ENCODE measurements at places on chromosomes 5 and 9.

GRCh38 chr9:104658496-104659195 lies 35.7 kb upstream of the OR13D1 start:
- no peak for DNase-seq

GRCh38 chr5:40976836-40977235 lies 67.5 kb downstream of the C7 start:
- DNase-seq = no peak

GRCh38 chr9:129416821-129417539 lies 203.9 kb downstream of the C9orf50 start:
- no peak for DNase-seq

GRCh38 chr9:22052376-22052945 lies 43.4 kb upstream of the CDKN2B start:
- no peak for DNase-seq

DNA sequence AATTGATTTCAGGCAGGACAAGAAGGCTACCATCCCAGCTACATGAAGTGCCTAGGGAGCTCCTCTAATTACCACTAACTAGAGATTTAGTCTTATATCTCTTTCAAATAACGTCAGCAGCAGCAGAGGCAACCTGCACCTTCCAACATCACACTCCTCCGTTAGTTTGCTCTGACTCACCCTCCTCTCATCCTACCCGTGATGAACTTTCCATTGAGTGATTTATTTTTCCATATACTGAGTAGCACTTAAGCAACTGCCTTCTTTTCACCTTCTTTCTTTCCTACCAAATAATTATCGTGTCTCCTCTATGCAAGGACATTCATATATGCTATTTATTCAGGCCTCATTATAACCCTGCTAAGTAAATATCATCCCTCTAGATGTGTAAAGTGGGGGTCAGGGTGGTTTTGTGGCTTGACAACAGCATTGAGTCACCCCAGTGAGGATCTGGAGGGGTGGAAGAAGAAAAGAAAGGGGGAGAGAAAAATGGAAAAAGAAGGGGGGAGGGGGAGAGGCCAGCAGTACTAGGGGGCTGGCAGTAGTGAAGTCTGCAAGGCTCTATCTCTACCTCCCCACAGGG lies 64.6 kb upstream of the CAST start:
- no peak for DNase-seq

GRCh38 chr5:115589043-115589442 lies 13.2 kb downstream of the TICAM2 start:
- no peak for DNase-seq

DNA sequence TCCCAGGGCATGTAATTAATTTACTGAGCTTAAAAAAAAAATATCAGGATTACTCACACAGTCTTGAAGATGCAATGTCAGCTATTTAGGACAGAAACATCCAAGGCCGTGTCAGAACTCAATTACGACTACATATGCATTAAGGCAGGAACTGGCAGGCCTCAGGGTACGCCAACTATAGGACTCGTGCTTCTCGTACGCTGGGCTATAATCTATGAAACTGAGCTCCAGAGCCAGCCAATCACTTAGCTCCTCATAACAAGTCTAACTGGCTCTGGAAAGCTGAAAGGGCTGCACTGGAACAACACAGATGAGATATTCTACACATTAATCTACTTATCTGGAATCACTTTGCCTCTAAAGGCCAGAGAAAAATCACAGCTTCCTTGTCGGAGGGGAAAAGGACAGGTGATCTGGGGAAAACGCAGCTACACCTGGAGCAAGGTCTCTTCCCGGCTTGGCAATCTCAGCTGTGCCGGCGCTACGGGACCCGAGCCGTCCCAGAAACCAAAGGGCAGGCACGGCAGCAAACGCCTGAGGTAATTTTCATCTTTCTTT lies 212.0 kb downstream of the DEPDC1B start:
- DNase-seq = no peak

DNA sequence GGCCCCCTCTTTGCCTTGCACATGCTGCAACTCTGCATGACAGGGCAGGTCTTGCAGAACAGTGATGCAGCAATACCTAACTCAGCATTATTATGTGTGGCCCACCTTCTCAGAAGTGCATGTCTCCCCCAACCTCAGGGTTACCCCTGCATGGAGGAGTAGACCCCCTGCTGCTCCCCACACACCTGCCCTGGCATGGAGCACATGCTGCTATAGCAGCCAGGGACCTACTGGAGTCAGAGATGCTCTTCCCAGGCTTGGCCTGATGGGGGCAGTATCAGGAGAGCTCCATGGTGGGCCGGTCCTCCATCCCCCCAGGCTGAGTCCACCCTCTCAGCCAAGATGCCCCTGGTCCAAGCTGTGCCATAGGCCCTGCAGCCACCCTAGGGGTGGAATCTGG lies 13.2 kb upstream of the BOD1 start:
- DNase-seq = no peak

- no peak for DNase-seq
These were observed 42.4 kb downstream of the STRBP start for GRCh38 chr9:123225995-123226394.

DNA sequence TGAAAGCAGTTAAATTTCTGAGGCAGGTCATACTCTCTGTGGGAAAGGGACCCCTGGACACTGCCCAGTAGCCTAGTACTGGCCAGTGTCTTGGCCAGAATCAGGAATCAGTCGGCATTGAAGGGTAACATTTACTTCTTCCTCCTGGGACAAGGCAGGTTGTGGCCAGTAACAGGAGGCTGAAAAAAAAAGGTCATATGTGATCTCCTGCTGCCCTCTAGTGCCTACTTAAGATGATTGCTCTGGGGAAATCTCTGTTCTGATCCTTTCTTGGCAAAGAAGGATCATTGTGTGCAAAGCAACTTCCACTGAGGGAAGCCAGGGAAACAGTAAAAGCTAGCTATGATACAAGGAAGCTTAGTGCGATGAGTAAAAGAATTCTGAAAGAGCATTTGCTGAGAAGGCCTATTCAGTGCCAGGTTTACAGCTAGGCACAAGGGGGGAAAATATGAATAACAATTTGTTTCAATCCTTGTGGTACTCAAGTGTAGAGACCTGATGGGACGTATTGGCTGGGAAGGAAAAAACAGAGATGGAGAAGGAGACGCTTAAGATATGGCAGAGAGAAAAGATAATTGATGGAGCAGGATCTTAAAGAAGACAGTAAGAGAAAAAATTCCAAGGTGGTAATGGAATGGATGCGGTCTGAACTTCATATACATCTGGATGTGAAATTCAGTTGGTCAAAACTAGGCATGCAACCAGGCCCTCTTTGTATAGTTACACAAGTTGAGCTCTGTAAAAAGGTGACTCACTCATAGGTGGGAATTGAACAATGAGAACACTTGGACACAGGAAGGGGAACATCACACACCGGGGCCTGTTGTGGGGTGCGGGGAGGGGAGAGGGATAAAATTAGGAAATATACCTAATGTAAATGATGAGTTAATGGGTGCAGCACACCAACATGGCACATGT lies 25.8 kb upstream of the TRIM32 start:
- DNase-seq = peak; percentile 4

GRCh38 chr9:17862101-17862500 lies 283.2 kb downstream of the SH3GL2 start:
- no peak for DNase-seq

- no peak for DNase-seq
These were observed 279.8 kb upstream of the POU5F2 start for GRCh38 chr5:94021246-94021645.

GRCh38 chr5:35908814-35909213 lies 29.6 kb downstream of the CAPSL start:
- DNase-seq = no peak

- DNase-seq = no peak
These were observed 24.7 kb downstream of the LHX6 start for GRCh38 chr9:122204055-122204454.

GRCh38 chr5:66722686-66723085 lies 126.5 kb downstream of the MAST4 start:
- no peak for DNase-seq

GRCh38 chr5:167816864-167817263 lies 474.6 kb upstream of the WWC1 start:
- no peak for DNase-seq

DNA sequence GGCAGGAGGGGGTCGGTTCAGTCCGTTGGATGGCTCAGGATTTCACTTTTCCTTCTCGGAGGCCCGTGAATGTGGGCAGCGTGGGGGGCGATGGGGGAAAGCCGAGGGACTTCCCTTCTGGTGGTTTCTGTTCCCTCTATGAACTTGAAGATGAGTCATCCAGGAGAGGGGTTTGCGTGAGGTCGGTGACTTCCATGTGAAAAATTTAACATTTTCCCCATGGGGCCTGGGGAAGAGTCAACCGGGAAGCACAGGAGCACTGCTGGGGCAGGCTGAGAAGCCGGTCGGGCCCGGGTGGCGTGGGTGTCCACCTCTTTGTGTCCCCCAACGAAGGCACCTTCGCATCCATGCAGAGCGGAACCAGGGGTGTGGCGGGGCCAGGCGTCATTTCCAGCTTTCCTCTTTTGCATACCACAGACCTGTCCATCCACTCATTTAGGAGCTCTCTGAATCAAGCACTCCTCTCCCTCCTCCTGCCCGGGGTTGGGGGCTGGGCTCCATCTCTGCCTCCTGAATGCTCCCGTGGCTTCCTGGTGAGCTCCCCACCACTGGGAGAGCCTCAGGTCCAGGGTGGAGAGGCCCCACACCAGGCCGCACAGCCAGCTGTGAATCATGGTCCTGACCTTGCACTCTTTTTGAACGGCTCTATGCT lies 68.4 kb downstream of the ANKRD33B start:
- DNase-seq = no peak

DNA sequence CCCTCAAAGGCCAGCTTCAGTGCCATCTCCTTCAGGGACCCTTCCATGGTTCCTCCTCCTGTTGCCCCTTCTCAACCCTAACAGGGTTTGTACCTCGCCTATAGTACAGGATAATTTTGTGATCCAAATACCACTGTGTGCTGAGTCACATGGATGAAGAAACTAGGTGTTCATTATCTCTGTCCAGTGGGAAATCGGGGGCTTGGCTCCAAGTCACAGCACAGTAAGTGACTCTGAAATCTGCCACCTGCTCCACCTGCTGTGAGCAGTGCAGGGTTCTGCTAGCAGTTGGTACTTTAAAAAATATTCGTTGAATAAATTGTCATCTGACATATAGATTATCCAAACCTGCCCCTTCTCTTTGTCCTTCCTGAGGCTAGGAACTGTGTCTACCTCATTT lies 123.2 kb upstream of the OTULINL start:
- no peak for DNase-seq

DNA sequence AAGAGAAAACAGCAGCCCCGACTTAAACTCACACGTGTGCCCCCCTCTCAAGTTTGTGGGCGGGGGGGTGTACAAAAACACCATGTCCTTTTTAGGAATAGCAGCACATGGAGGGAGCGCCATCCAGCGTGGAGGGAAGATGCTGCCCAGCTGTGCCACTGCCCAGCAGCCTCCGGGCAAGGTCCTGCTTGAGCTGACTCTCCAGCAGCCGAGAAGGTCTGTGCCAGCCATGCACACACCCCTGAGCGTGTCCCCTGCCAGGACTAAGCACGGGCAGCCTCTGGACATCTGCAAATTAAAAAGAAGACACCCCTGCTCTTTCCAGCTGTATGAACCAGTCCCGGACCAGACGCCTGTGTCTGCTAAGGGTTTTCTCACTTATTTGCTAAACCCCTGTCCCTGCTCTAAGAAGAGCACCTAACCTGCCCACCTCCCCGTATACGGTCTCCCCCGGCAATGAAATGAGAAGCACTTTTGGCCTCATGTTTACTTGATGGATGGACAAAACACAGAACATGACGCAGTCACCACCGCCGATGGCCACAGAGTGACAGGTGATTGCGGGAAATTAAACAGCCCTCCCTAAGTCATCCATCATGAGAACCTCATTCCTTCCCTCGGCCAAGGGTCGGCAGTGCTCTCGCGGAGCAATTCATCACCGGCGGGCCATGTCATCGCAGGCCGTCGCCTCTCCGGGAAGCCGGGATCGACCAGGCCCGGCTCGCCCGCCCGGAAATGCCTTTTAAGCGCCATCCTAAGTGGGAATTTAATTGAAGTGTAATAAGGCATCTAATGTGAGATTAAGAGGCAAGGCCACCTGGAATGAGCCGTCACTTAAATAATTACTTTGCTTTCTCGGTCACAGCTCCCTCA lies 96.9 kb downstream of the OLFM1 start:
- no peak for DNase-seq

- DNase-seq = no peak
These were observed 64.2 kb upstream of the STK32A start for GRCh38 chr5:147170603-147171002.

DNA sequence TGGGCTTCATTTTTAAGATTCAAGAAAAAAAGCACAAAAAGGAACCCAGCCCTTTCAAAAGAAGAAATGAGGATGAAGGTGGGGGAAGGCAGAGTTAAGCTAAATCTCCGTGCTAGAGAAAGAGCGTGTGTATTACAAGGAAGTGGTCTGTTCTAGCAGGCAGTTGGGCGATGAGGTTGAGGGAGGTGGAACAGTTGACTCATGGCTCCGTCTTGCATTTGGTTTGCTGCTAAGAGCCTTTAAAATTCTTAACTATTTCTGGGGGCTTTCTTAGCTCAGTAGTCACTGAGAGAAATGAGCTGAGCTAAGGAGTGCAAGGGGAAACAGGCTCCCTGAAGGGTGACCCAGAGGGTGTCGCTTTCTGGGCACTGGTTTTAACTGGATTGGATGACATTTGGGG lies 117.4 kb downstream of the GCNT1 start:
- no peak for DNase-seq

GRCh38 chr5:84298628-84299027 lies 86.1 kb downstream of the EDIL3 start:
- no peak for DNase-seq

- DNase-seq = no peak
These were observed 89.5 kb downstream of the ESM1 start for GRCh38 chr5:54895816-54896341.

GRCh38 chr5:151244206-151244605 lies 8.8 kb upstream of the GM2A start:
- no peak for DNase-seq

DNA sequence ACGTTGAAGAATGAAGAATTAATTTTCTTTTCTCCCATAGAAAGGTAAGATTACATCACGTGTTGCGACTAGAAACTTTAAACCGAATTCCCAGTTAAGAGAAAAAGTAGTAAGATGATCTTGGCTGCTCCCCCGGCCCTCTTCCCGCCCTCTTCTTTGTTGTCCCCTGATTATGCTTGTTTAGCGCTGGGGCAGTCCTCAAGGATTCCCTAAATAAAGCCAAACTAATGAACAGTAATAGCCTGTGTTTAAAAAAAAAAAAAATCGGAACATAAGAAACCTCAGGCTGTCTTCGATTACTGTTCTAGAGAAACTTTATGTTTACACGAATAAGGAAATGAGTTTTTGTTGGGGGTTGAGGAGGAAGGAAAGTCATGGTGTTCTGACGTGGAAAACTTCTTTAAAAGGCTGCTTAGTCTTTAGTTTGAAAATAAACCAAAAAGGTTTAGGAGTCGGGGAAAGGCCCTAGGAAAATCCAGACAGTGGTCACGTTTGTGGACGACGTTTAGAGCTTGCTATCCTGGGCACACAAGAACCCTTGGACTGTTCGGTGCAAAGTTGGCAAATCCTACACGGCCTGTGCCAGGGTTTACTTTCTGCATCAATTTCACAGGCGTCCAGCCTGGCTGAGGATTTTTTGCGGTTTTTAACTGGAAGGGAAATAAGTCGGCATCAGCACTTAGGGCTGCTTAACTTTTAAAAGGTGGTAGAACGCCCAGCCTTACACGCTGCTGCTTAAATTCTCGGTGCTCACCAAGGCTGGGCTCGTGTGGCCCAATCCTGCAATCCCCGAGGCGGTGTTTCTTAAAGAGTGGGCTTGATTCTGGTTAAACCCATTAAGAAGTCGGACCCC lies 1.1 kb upstream of the MAT2B start:
- peak; percentile 41 for DNase-seq

All from NCI-H187 (cell line).